ENCODE measurements at places on chromosomes 6 and 20.

- DNase-seq = no peak
Observed at GRCh38 chr20:3712279-3712873, at the start of gene SIGLEC1. Gene SIGLEC1 (minus strand): TSS chr20:3712600. CDS start chr20:3707128, 5,472 bp downstream.

DNA sequence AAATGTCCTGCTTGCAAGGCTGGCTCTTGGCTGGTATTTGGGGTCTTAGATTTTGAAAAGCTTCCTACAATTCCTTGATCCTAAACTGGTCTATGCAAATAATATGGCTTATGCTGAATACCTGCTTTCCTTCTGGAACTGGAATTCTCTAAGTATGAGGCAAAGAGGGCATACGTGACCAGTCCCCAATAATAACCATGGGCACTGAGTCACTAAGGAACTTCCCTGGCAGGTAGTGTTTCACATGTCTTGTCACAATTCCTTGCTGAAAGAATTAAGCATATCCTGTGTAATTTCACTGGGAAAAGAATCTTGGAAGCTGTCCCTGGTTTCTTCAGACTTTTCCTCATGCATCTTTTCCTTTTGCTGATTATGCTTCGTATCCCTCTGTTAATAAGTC, 106.5 kb downstream of the MMS22L start:
- no peak for DNase-seq

DNA sequence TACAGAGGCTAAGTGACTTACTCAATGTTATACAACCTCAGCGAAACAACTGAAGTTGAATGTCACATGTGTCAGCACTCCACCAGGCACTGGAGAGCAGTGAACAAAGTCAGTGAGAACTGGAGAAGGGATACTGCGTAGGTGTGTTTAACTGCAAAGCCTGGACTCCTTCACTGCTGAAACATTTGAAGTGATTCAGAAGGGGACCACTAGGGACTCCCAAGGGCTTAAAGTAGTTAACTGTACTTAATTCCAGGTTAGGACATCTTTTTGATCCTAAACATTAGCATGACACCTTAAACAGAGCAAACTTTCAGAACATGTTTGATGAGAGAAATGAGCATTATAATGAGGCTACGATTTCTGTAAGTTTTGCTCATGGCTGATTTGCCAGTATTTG, 45.0 kb upstream of the ZBTB24 start:
- DNase-seq = no peak

GRCh38 chr6:17962436-17963031, 24.9 kb downstream of the KIF13A start:
- DNase-seq = no peak

DNA sequence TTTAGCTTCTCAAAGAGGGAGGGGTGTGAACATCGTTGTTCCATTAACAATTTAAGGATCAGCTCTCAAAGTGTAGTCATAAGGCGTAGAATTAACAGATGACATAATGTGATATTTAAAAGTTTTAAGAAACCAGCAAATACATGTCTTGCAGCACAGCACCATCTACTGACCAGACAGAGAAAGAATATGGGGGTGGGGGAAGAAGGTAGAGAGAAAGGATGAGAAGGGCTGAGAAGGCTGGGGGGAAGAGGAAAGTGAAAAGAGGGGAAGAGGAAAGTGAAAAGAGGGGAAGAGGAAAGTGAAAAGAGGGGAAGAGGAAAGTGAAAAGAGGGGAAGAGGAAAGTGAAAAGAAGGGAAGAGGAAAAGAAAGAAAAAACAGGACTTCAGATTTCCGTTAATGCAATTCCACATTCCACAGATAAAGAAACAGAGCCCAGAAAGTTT, 80.9 kb downstream of the HAO1 start:
- no peak for DNase-seq

DNA sequence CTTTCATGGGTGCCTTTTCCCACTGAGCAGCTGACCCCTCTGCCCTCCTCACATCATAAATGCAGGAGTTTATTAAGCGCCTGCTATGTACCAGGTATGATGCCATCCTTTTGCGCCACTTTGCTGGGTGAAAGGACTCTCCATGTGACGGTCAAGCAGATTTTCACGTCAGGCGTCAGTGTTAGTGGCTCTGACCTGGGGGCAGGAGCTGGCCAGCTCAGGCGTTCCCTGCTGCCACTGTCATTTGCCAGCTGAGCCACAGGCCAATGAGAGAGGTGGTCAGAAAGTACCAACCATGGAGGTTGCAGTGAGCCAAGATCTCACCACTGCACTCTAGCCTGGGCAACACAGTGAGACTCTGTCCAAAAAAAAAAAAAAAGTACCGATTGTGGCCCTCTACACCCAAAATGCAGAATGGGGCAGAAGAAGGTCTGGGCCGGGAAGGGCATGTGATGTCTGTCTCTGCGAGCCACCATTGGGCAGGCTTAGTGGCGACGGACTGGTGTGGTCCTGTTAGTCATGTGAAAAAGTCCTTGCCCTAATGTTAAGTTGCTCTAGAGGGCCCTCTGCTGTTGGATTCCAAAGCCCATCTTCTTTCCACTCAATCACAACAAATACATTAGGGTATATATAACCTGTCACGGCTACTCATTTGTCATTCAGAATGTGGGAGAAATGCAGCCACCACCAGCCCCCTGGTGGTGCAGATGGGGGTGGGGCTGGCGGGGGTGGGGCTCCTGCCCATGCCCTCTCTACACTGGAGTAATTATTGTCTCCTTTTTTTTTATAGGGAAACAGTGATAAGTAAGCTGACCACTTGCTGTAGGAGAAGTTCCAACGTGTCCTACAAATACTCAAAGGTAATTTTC, 18.4 kb upstream of the SLC22A1 start:
- no peak for DNase-seq

DNA sequence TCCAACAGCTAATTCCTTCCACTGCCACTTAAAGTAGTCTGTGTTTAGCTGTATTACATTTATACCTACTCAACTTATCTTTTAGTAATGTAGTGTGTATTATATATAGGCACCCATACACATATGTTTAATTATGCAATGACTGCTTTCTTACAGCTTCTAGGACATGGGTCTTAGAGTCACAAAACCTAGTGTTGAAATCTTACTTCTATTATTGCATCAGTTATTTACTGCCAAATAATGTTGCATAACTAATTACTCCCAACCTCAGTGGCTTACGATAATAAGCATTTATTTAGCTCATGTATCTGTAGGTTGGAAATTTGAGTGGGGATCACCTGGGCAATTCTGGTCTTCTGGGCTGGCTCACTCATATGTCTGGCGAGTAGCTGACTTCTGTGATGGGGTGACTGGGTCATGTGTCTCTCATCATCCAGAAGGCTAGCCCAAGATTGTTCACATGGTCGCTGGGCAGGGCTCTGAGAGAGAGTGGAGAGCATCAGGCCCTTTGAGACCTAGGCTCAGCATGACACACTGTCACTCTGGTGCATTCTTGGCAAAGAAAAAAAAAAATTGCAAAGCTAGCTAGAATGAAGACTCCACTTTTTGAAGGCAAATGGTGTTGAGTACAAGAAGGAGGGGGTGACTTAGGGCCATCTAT, 187.0 kb downstream of the PLCB1 start:
- DNase-seq = no peak

DNA sequence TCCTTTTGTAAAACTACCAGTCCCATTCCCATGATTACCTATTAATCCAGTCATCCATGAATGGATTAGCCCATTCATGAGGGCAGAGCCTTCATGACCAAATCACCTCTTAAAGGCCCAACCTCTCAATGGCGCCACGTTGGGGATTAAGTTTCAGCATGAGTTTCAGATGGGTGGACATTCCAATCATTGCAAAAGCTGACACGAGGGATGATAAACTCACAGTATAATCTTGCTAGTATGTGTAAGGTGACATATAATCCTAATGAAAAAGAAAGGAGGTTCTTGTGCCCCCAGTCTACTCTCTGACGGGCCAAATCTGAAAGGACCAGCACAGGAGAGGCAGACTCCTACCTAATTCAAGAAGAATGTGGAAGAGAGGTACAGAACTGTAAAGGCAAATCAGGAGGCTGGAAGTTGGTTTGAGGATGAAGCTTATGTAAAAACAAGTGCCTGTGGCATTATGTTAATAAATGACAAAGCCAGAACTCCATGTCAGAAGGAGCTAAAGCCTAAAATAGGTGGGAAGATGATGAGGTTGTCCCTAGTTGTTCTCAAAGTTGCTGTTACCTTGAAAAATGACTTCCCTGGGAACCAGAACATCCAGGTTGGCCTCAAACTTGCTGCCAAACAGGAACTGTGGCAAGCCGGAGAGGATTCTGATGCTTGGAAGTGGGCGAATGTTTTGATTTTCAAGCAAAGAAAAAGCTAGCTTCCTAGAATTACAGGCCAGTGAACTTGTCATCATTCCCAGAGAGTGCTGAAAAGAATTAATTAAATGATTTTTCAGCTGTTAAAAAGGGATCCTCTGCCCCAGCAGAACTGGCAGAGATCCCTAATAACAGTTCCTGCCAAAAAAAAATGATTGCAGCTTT, 106.5 kb upstream of the TIAM2 start:
- DNase-seq = no peak

DNA sequence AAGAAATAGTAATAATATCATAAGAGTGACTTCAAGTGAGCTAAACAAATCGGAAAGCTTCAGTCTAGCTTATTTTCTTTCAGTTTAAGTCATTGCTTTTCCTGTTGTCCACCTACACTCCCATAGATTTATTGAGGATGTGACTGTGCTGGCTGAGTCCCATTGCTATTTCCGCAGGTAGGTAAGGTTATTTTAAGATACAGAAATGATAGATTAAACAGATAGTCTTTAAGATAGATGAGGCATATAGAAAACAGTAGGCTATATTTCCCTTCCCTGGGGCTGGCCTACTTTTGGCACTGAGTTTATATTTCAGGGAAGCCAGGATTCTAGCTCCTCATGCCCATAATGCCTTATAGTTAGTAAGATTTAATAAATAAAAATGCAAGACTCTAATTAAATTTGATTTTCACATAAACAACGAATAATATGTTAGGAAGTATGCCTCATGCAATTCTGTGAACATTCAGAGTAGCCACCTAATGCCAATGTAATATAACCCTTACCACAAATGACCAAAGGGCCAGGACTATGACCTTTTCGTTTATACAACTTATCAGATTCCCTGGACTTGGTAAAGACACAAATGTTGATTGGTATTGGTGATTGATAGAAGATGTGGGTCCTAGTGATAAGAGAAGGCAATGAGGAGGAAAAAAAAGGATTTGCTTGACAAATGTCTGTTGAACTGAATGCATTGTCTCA, 1079.3 kb downstream of the EPHA7 start:
- no peak for DNase-seq

- DNase-seq = no peak
Observed at GRCh38 chr6:163616452-163616851, 201.9 kb downstream of the QKI start.

- no peak for DNase-seq
Observed at GRCh38 chr6:42690151-42690702, 32.2 kb downstream of the PRPH2 start.

DNA sequence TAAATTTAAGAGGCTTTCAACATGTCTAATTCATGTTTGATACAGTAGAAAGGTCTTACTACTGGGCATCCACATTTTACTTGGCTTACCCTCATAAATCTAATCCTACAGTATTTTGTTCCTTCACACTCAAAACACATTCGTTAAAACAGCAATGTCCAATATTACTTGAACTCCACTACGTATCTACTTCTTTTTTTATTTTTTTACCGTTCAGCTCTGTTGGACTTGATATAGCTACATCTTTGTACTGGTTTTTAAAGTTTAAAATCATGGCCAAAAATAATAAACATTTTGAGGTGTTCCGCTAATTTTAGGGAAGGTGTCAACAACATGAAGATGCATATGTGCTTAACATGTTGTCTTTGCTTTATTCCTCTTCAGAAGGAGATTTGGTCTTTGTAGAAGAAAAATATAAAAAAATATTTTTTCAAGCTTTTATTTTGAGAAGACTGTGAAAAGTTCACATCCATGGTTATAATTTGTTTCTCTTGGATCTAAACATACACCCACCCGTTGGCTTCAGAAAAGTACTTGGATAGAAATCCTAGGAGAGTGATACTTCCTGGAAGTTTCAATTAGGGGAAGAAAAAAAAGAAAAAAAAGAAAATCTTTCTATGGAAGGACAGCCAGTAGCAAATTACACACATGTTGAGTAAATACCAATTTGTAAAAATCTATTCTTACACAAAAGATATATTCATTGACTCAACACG, 71.5 kb downstream of the EPB41L2 start:
- no peak for DNase-seq

DNA sequence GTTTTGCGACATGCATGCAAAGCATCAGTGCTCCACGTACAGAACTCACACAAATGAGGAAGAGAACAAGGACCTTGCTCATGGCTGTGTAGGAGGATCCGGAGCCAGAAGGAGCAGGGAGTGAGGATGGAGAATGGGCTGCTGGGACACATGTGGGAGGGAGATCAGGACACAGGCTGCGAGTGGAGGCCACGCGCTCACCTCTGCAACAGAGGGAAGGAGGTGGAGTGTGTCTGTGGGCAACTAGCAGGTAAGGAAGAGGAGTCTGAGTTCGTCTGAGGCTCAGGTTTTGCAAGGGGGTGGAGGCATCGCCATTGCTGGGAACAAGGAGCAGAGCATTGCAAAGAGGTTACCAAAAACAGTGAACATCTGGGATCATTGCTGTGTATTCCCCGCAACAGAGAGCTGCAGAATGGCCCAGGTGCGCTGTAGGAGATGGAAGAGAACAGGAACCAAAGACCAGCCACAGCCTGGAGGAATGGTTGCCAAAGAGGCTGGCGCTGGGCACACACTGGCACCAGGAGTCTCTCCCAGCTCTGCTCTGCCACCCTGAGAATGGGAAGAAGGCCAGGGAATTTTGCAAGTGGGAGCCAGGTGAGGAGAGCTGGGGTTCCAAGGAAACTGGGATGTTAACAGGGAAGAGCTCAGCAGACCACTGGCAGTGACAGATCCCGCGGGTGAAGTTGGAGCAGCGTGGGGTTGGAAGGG, 90.0 kb upstream of the RPS6KA2 start:
- DNase-seq = no peak

DNA sequence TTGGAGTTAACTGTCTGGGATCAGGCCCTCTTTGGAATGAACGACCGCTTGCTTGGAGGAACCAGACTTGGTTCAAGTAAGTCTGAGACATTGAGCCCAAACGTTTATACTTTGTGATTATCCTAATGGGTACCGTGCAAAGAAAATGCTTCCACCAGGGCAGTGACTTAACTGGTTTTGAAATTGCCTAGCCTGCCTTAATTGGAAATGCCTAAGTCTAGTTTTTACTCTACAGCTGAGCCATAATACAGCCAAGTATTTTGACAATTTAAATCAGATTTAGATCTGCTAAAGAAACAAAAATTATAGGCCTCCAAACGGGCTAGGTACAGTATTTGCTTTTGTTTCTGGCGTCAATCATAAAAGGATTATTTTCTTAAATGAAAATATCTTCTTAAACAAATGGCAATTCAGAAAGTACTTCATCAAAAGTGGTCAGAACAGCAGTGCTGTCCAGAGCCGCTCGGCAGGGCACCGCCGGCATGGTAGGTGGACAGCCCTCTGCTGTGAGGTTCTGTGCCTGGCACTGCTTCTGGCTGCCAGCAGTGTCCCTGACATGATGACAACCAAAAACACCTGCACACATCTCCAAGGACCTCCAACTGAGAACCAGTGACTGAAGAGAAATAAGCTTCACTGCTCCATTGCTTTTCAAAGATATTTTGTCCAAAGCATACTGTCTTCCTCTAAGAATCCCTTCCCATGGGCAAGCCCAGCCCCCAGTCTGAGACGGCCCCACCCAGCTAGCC, 55.6 kb downstream of the EZR start:
- no peak for DNase-seq

Measured in activated CD4-positive, alpha-beta T cell treated with anti-CD3 and anti-CD28 coated beads for 4 hours (primary cell).